ENCODE measurements at places on chromosomes 2 and 18. TPM values are rescaled to one million over a fixed set of nuclear protein-coding genes. Genes with fewer than 3 reads are reported as not detected.

- H3K4me1 ChIP-seq: no peaks in the 10 kb centered on the region
- H3K36me3 ChIP-seq: no peaks in the 10 kb centered on the region
- no peak for DNase-seq
- H3K27me3 ChIP-seq: no peaks in the 10 kb centered on the region
- H3K27ac ChIP-seq: no peak overlapping the region
- H3K4me3 ChIP-seq: no peak overlapping the region
Measured at GRCh38 chr2:142174176-142174575, 43.4 kb upstream of the LRP1B start.

DNA sequence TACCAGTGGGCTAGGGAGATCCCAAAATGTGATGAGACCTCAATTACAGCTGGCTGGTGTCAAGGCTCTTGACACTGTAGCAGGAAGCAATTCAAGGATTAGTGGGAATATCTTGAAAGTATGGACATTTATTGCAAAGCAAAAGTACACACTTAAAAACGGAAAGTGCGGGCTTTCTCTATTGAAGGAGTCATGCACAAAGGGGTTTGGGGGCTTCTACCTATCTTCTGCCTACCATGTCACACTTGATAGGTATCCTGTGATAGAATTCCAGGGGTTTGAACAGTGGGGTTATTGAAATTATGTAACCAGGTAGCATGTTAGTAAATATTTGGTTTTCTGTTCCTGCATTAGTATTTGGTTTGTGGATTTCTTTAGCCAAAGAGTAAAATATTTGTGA, 1652.1 kb upstream of the DDX18 start:
- no peak overlapping the region for H3K4me3 ChIP-seq
- DNase-seq: no peak
- H3K4me1 ChIP-seq: no peaks in the 10 kb centered on the region
- H3K27ac ChIP-seq: no peak overlapping the region

The SPEG gene
- 0.52 TPM for total RNA-seq

DNA sequence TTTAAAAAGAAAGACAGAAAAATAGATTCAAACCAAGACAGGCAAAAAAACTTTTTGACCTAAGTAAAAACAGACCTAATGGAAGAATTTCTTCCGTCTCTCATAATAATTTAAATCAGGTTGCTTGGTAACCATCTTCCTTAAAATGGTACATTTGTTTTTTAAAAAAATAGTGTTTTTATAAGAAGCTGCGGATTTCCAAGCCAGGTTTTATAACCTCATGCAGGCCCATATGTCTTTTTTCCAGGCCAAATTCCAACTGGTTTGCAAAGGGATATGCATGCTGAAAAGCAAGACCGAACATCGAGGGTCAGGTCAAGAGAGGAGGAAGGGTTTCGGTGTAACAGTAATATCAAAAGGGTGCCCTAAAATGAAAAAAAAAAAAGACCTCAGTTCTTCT, 172.9 kb downstream of the MAIP1 start:
- peaks cover 8% of the 10 kb centered on the region for H3K27me3 ChIP-seq
- H3K4me1 ChIP-seq: no peaks in the 10 kb centered on the region
- no peak overlapping the region for H3K4me3 ChIP-seq
- H3K36me3 ChIP-seq: no peaks in the 10 kb centered on the region
- DNase-seq: no peak
- H3K27ac ChIP-seq: no peak overlapping the region

The UPP2 gene
- total RNA-seq: not detected

DNA sequence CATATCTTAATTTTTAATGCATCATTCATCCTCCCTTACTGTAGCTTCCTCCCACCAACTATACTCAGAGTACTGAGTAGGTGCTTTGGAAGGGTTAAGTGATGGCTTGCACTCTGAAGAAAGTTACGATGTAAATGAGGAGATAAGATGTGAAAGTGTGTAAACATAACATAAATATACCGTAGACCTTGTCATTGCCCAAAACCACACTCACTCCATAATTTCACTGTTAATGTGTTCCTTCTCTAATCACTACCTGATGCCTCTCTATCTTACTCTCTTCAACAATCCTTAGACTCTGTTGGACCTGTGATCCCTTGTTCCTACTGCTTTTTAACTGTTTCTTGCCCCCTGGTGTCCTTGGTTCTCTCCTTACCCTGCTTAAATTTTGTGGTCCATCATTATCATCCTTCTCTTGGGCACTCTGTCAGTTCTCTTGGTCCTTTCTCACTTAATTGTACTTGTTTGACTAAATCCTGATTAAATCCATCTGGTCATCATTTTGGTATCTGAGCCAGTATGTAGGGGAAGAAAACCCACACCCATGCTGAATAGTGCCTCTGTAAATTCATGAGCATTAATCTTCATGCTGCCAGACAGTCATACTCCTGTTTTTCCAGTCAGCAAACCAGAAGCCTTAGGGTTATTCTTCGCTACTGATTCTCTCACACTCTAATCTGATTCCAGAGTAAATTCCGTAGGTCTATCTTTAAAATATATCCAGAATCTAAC, 45.0 kb downstream of the PMS1 start:
- no peak for DNase-seq
- no peak overlapping the region for H3K4me3 ChIP-seq
- H3K36me3 ChIP-seq: peaks cover 21% of the 10 kb centered on the region
- H3K27me3 ChIP-seq: no peaks in the 10 kb centered on the region
- no peak overlapping the region for H3K27ac ChIP-seq

GRCh38 chr2:177816766-177817165, 255.8 kb downstream of the PDE11A start:
- no peaks in the 10 kb centered on the region for H3K36me3 ChIP-seq
- no peak for DNase-seq
- peaks cover 21% of the 10 kb centered on the region for H3K27me3 ChIP-seq
- no peak overlapping the region for H3K27ac ChIP-seq
- H3K4me1 ChIP-seq: no peaks in the 10 kb centered on the region
- no peak overlapping the region for H3K4me3 ChIP-seq

- H3K27ac ChIP-seq: no peak overlapping the region
- H3K36me3 ChIP-seq: no peaks in the 10 kb centered on the region
- no peak for DNase-seq
- H3K27me3 ChIP-seq: peaks cover 7% of the 10 kb centered on the region
Measured at GRCh38 chr2:235763816-235764215, 270.0 kb downstream of the AGAP1 start.

DNA sequence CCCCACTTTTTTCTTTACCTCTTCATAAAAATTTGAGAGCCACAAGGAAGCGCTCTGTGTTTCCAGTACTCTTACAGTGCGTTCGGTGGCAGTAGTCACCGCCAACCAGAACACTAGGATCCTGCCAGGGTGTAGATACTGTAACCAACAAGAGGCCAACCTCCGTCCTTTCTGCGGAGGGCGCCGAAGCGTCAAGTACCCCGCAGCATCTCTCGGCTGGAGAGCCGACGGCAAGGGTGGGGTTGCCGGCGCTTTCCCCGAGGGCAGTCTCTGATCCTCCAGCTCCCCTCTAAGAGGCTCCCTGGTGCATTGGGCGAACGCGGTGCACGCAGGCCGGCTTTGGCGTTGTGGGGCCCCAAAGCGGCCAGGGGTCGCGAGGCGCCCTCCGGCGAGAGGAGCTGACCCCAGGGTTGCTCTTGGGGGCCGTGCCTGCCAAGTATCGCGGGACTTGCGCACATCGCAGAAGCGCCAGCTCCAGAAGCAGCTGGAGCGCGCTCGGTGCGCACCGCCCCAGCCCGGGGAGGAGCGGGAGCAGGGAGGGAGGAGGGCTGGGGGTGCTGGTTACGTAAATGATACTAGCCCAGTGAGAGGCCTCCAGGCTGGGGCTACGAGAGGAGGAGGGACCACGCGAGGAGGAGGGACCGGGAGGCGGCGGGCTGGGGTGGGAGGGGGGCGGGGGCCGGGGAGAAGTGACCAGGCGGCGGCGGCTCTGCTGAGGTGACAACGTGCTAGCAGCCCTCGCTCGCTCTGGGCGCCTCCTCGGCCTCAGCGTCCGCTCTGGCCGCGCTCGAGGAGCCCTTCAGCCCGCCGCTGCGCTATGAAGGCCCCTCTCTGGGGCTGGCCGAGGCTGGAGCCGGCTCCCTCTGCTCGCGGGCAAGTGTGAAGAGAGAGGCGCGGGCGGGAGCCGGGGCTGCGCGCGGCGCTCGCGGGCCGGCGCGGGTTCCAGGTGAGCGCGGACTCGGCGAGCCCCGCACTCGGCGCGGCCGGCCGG, at the start of gene GALNT13:
Gene GALNT13 (plus strand): TSS at position 692 of the 991 bp plus-strand sequence.
- no peak within 1 kb of the TSS for H3K4me3 ChIP-seq
- H3K27ac ChIP-seq: no peak within 1 kb of the TSS
- peaks cover 3% of the 10 kb centered on the region for H3K4me1 ChIP-seq
- DNase-seq: no peak
- peaks cover 30% of the 10 kb centered on the region for H3K27me3 ChIP-seq

The TFCP2L1 gene
- total RNA-seq: 0.14 TPM

GRCh38 chr18:28791101-28791500, 614.2 kb upstream of the CDH2 start:
- no peak overlapping the region for H3K27ac ChIP-seq
- no peaks in the 10 kb centered on the region for H3K36me3 ChIP-seq
- no peak for DNase-seq
- no peak overlapping the region for H3K4me3 ChIP-seq
- no peaks in the 10 kb centered on the region for H3K4me1 ChIP-seq

DNA sequence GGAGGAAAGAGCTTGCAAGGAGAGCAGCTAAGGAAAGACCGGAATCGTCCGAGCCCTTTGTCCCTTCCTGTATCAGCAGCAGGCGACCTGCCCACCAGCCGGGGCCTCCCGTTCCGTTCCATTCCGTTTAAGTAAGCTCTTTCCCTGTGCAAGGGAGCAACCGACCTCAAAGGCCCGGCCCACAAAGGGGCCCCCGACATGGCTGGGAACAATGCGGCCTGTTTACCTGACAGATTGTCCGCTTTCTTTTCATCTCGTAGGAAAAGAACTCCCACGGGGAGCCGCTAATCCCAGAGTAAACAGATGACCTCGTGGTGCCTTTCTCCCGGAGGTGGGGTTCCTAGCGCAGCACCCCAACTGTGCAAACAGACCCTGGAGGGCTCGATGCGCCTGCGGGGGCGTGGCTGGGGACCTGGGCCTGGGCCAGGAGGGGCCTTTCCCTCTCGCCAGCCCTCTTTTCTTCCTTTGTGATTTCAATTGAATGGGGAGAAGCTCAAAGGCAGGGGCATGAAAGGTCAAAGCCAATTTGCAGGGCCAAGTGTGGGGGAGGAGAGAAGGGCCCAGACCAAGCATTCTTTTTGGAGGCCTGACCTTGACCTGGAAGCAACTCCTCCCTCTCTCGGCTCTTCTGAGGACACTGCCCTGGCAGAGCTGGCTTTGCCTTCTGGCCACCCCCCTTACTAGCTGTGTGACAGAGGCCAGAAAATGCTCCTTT, 120.2 kb downstream of the INHBB start:
- no peak overlapping the region for H3K4me3 ChIP-seq
- H3K36me3 ChIP-seq: no peaks in the 10 kb centered on the region
- no peaks in the 10 kb centered on the region for H3K27me3 ChIP-seq

GRCh38 chr2:240576436-240577205, 8.3 kb downstream of the RNPEPL1 start:
- peaks cover 29% of the 10 kb centered on the region for H3K4me1 ChIP-seq
- H3K36me3 ChIP-seq: peaks cover 14% of the 10 kb centered on the region

DNA sequence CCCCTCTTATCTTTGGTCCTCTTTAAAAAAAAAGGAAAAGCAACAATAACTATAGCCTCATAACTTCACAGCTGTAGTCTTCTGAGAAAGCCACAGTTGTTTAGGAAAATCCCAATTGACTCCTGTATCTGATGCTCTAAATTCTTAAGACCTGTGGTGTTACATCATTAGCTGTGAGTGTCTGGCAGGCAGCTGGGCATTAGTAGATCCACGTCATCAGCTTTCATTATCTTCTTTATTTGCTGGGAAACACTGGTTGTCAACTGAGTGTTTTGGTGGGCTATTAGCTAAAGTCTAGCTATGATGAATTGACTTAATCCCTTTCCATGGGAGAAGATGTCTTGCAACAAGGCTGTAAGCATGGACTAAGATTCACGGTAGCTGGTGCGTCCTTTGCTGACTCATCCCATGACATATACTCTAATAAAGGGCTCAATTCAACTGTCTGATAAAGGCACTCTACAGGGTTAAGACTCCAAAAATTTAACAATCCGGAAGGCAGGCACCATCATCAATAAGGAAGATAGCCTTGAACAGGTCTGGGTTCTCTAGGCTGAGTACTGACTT, 517.2 kb downstream of the PLCL1 start:
- no peak for DNase-seq
- no peak overlapping the region for H3K27ac ChIP-seq
- H3K4me1 ChIP-seq: peaks cover 13% of the 10 kb centered on the region
- no peak overlapping the region for H3K4me3 ChIP-seq
- H3K36me3 ChIP-seq: no peaks in the 10 kb centered on the region

GRCh38 chr18:24128700-24129099, 10.2 kb upstream of the CABYR start:
- no peak overlapping the region for H3K4me3 ChIP-seq
- H3K36me3 ChIP-seq: peaks cover 48% of the 10 kb centered on the region
- DNase-seq: no peak
- H3K4me1 ChIP-seq: no peaks in the 10 kb centered on the region
- H3K27ac ChIP-seq: no peak overlapping the region

The GNLY gene
- total RNA-seq: 1,915 TPM

DNA sequence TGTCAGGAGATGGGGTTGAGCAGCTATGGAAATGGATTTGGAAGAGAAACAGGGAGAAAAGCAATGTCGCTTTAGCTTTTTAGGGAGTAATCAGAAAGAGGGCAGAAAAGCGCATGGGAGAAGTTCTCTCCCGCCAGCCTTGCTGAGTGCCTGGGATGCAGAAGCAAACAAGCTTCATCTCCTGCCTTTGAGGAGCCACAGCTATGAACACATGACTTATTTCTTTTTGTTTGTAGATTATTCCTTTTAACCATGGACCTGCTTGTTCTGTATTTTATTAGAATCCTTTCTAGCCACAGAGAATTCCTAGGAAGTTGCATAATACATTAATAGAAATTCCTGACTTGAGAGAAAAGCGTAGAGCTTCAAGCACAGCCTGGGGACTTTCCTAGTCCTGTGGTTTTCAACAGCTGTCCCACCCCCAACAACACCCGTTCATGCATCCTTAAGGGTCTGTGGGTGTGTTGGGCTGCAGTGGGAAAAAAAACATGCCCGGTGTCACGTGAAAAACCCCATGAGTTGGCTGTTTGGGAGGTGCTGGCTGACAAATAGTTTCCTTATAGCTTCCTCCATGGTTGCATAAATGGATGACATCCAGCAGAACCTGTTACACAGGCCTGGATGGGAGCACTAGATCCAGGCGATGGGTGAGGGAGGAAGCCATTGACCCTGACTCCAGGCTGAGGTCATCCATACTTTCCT, 14.9 kb downstream of the SLC9A4 start:
- peaks cover 15% of the 10 kb centered on the region for H3K27me3 ChIP-seq
- H3K36me3 ChIP-seq: no peaks in the 10 kb centered on the region
- peaks cover 11% of the 10 kb centered on the region for H3K4me1 ChIP-seq

The GPAT2 gene
- total RNA-seq: 19.6 TPM

- H3K27me3 ChIP-seq: peaks cover 55% of the 10 kb centered on the region
- H3K4me3 ChIP-seq: no peak overlapping the region
- H3K36me3 ChIP-seq: no peaks in the 10 kb centered on the region
- H3K27ac ChIP-seq: no peak overlapping the region
Measured at GRCh38 chr18:48441405-48441881, 32.3 kb upstream of the ZBTB7C start.

Data from activated CD8-positive, alpha-beta memory T cell treated with anti-CD3 and anti-CD28 coated beads, Interleukin-2, amount 10 ng/mL, durations not matched to agents 7 days and 5 days (primary cell).